B cell (primary cell): ENCODE measurements at places on chromosomes 2 and 18. TPM values are rescaled to one million over a fixed set of nuclear protein-coding genes. Genes with fewer than 3 reads are reported as not detected.

The RASGRP3 gene
- 67.5 and 70.7 TPM in 2 replicates for total RNA-seq

The PRKAG3 gene
- not detected in 2 replicates for total RNA-seq

GRCh38 chr2:53036196-53036595 lies 731.4 kb upstream of the CHAC2 start:
- H3K4me3 ChIP-seq = no peak overlapping the region
- H3K27me3 ChIP-seq = no peaks in the 10 kb centered on the region

- no peak overlapping the region for H3K27ac ChIP-seq
- no peaks in the 10 kb centered on the region for H3K36me3 ChIP-seq
- H3K4me1 ChIP-seq = no peaks in the 10 kb centered on the region
- H3K27me3 ChIP-seq = no peaks in the 10 kb centered on the region
- H3K4me3 ChIP-seq = no peak overlapping the region
Measured at GRCh38 chr2:118967124-118967880, 25.3 kb downstream of the MARCO start.

GRCh38 chr2:1544478-1545069 lies 131.3 kb downstream of the TPO start:
- H3K27ac ChIP-seq = no peak overlapping the region
- no peak for DNase-seq
- no peaks in the 10 kb centered on the region for H3K27me3 ChIP-seq

- no peaks in the 10 kb centered on the region for H3K36me3 ChIP-seq
- no peak overlapping the region for H3K4me3 ChIP-seq
- no peaks in the 10 kb centered on the region for H3K4me1 ChIP-seq
- no peaks in the 10 kb centered on the region for H3K27me3 ChIP-seq
Measured at GRCh38 chr2:234816056-234816455, 135.8 kb upstream of the SH3BP4 start.
